Muscle of arm (tissue), 14 donors: ENCODE measurements at places on chromosomes 7 and 10. TPM values are rescaled to one million over a fixed set of nuclear protein-coding genes. Genes with fewer than 3 reads are reported as not detected.

DNA sequence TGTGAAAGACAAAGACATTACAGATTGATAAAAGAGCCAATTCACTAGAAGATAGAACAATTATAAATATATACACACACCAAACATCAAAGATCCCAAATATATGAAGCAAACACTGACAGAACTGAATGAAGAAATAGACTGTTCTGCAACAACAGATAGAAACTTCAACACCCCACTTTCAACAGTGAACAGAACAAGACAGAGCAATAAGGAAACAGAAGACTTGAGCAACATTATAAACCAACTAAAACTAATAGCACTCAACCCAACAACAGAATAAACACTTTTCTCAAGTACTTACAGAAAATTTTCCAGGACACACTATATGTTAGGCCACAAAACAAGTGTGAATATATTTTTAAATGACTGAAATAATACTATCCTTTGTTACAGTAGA is 10.9 kb downstream of the CDCA7L start:
- no peak for DNase-seq

DNA sequence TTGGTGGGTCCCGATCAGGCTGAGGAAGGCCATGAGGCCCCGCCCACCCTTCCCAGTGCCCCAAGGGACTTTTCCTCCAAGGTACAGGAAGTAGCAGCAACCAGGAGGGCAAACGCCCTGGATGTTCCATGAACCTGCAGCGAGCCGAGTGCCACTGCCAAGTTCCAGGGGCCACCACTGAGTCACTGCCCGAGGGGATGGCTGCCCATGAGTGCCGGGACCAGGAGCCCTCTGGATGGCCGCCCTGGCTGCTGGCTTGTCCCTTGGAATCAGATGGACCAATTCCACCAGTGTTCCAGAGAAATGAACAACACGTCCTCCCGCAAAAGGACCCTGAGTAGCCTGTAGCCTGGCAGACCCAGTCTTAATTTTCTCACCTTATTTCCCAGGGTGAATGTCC is 74.2 kb downstream of the ZRANB1 start:
- no peak for DNase-seq

GRCh38 chr7:49403844-49404243 is 369.6 kb upstream of the VWC2 start:
- DNase-seq, result no peak

DNA sequence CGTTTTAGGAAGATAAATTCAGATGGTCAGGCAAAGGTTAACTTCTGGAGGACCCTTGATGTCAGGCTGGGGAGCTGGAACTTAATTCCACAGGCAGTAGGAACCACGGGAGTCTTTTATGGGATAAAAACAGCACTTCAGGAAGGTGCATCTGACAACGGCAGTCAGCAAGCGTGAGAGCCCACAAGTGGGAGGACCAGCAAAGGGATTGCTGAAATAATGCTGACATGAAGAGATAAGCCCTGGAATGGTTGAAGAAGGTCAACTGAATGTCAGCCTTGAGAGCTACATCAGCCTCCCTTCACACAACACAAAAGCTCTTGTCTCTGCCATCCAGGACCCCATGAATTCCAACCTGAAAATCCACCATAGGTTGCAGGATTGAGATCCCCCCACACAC is 138.8 kb downstream of the SORCS1 start:
- no peak for DNase-seq

Gene CHPF2
- polyA plus RNA-seq, result 21.9 TPM

Gene MEST
- polyA plus RNA-seq, result 856 TPM

DNA sequence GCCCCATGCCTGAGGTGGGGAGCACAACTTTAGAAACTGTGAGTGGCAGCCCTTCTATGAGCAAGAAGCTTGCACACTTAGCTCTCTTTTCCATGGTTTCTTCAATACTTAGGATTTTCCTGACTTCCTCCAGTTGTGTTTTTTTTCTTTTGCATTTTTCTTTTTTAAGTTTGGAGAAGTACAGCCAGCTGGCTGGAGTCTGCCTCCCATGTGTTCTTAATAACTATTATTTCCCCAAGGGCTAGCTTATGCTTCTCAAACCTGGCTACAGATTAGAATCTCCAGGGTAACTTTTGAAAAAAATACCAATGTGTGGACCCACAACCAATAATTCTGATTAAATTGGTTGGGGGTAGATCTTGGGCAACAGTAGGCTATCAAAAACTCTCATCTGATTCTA is 37.4 kb upstream of the MEOX2 start:
- DNase-seq, result no peak

Gene SP8
- not detected for polyA plus RNA-seq
